Foreskin fibroblast (primary cell): ENCODE measurements at places on chromosomes 2 and 18.

DNA sequence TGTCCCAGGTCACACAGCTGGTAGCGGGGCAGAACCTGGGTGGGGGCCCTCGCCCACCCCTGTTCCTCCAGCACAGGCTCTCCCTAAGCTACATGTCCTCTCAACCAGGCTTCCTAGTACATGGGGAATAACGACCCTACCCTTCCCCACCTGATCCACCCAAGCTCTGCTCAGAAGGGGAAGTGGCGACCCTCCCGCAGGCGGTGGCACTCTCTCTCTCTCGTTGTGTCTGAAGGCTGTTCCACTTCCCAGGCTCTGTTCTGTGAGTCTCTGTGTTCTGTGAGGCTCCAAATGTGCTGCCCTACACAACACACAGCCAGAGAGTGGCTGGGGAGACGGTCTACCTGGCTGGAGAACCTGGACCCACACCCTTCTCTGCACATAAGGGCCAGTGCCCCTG, 135.8 kb downstream of the COPS8 start:
- DNase-seq, result no peak

DNA sequence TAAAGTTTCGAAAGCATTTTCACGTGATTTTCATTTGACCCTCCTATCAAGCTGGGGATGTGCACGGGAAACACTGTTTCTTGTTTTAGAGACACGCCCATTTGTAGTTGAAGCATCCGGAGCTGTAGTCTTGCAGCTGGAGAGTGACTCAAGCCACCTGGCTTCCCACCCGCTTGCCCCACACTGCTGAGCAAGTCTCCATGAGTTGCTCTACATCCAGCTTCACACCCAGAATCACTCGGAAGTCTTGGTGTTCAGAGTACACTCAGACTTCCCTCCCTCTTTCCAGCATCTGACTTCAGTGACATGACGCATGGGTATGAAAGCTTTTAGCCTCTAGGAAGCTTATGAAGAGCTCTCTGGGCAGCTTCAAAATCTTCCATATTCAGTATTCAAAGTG, 262.4 kb downstream of the NBAS start:
- peak; percentile 22 for DNase-seq

- no peak for DNase-seq
These were observed 16.6 kb downstream of the EFEMP1 start for GRCh38 chr2:55906993-55907392.

- no peak for DNase-seq
These were observed 209.2 kb upstream of the GATA6 start for GRCh38 chr18:21960189-21960588.

- DNase-seq, result peak; percentile 4
These were observed 1193.9 kb upstream of the CELF4 start for GRCh38 chr18:38759457-38759856.
